BE2C (cell line): ENCODE measurements at places on chromosomes 12 and 14.
A peak's percentile ranks its signal among the peaks of the same experiment; 100 is the strongest.

- no peak for DNase-seq
Measured at GRCh38 chr12:11136075-11136474, 1.6 kb upstream of the TAS2R30 start.

- no peak for DNase-seq
Measured at GRCh38 chr12:105357162-105357691, 26.7 kb downstream of the C12orf75 start.

- DNase-seq, result no peak
Measured at GRCh38 chr12:24991209-24992049, 42.5 kb upstream of the BCAT1 start.

DNA sequence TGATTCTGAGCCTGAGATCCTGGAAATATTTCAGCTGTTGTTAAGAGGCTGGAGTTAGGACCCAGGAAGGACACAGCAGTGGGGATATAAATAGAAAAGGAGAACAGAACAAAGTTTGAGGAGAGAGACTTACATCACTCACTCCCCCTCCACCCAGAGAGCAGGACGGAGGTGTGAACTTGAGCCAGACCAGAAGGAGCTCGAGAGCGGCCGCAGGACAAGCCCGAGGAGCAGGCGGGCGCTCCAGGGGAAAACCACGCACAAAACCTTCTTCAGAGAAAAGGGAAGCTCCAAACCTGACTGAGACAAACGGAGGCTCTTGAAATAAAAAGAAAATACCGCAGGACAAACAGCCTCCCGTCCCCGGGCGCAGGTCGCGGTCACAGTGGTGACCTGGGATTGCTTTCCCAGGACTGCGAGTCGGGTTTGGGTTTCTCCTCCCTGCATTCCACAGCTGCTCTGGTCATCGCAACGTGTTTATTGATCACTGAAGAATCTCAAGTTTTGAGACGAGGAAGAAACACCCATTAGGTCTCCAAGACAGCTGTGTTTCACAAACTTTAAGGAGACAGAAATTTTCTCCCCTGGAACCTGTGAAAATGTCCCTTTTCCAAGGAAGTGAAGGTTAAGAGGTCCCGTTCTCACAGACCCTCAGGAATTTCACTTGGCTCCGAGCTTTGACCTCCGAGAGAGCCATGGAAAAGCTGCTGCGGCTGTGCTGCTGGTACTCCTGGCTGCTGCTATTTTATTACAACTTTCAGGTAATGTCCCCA, at the start of gene ADGRD1:
Gene ADGRD1, plus strand, starts transcription at position 137 of the 773 bp plus-strand sequence. Its CDS starts 559 bp downstream, at position 696.
- no peak for DNase-seq

DNA sequence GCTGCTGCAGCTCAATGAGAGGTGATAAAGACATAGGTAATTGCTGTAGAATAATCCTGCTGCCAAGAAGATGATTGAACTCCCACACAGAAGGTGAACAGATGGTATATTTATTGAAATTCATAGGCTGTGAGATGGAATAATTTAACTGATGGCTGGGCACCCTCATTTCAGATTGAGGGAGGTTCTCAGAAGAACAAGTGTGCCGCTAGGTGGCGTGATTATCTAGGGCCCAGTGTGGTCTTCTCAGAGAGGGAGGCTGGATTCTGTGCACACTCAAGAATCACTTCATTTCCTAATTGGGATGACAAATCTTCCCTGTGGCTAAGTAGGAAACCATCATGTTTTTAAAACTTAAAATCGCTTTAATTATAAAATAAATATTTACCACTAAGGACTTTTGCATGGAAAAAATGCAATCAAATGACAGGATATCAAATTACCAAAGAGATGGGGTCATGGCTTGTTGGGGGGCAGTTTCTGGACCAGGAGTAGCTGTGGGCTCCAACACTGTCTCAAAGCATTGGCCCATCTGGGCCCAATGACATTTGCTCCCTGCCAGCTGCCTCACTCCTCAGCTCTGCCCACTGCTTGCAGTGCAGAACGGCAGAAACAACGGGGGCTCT, 132.3 kb downstream of the SNAPC1 start:
- peak; percentile 79 for DNase-seq

DNA sequence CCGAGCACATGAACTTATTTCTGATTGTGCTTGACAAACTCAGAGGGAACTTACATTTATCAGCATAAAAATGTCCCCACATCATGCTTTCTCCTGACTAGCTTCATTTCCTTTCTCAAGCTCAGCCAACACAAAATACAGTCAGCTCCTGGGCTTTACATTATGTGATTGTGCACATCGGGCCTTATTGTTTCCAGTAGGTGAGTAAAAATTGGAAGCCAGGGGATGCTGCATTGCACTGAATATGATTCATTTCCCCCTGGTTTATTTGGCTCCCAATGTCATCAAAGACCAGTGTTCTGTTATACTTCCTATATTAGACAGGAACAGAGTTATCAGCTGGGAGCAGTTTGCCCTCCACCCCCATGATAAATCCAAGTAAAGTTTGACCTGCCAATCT, 521.8 kb downstream of the RMST start:
- DNase-seq, result no peak

DNA sequence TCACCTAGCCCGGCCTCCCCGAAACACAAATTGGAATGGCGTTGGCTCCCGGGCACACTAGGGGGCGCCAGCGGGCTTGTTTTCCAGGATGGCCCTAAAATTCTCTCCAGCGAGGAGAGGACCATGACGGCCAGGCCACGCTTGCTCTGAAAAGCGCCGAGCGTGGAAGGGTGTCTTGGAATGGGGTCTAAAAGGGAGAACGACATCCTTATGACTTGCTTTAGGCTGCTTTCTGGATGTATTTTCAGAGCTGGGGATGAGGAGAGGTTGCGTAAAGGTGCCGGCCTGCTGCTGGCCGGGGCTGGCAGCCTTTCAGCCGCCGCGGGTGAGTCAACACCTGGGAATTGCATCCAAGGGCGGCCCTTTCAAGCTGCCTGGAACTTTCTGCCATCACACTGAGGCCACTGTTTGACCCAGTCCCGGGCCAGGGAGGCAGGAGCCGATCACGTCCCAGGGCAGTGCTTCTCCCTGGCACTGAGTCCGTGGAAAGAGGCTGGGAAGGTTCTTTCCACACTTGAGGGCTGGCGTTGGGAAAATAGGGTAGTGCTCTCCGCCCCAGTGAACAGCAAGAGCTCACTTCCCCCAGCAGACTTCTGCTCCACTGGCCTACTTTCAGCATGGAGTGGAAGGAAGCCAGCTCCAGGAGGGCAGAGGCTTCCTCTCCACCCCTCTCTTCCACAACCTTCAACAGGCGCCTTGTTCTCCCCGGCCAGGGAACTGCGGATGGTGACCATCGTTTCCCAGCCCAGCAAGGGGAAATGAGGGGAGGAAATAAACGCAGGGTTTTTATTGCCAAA, 216.2 kb downstream of the TTC8 start:
- DNase-seq, result peak; percentile 92

DNA sequence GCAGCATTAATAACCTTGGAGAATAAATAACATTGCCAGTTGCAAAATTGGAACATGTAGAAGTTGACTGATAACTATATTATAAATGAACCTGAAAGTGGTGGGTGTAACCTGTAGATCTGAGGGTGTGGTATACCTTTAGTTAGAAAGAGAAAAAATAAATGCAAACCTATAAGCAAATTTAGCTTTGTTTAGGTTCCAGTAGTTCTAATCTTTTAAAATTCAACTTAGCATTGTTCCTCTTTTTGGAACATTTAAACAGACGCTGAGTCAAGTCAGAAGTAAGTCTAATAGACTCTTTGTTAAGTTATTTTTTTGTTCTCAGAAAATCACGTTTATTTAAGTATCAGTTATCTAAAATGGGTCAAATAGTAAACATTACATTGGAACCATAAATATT, 120.0 kb downstream of the DNAI7 start:
- DNase-seq, result no peak

GRCh38 chr12:92297932-92298696, 152.5 kb upstream of the BTG1 start:
- DNase-seq, result no peak

DNA sequence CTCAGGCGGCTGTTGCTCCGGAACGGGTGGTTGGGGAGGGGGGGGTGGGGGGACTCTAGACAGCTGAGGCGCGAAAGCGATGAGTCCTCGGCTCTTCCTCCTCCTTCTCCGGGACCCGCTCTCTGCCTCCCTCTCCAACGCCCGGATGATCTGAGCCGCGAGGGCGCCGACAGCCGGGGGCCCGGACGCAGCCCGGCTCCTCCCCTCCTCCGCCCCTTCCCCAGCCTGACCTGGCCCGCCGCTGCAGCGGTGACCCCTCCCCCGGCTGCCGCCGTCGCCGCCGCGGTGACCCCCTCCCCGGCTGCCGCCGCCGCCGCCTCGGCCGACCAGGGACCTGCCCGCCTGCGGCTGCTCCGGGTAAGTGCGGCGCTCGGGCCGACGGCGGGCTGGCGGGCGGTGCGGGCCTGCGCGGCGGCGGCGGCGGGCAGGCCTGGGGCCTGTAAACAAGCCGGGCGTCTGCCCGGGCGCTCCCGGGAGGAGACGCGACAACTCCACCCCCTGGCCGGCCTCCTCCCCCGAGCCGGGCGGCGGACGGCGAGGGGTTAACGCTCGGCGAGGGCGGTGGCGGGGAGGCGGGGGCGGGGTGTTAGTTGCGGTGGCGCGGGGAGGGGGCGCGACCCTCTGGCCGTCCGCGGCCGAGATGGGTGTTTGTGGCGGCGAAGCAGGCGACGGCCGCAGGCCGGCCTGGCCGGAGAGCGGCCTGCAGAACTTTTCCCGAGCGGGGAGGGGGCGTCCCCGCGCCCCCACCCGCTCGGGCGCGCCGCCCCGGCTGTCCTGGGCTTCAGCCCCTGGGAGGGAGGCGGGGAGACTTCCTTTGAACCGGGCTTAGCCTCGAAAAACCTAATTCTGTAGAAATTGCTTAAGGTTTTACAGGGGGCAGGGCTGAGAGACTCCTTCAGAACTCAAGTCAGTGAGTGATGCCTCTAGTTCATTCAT, 568 bp downstream of the PPM1A start:
- peak; percentile 86 for DNase-seq

DNA sequence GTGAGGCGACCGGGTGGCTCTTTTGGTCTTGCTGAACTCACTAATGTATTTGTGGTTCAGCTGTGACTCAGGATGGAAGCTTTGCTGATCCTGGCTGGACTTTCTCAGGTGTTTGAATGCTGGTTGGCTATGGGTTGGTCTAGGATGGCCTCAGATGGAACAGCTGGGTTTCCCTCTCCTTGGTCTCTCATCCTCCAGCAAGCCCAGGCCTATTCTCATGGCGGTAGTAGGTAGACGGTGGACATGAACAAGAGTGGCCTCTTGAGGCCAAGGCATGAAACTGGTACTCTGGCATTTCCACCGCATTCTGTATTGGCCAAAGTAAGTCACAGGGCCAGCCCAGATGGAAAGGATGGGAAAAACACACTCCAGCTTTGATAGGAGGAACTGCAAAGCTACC, 11.8 kb upstream of the POLR3B start:
- DNase-seq, result peak; percentile 41

- no peak for DNase-seq
Measured at GRCh38 chr12:26807292-26807691, 25.7 kb downstream of the ITPR2 start.

GRCh38 chr12:62817556-62818271, 117.2 kb downstream of the PPM1H start:
- no peak for DNase-seq

- no peak for DNase-seq
Measured at GRCh38 chr14:52494444-52494843, 57.9 kb downstream of the TXNDC16 start.

- peak; percentile 71 for DNase-seq
Measured at GRCh38 chr12:55736780-55737580, 5.9 kb upstream of the GDF11 start.

GRCh38 chr12:51921017-51921725, 13.9 kb downstream of the ACVRL1 start:
- peak; percentile 50 for DNase-seq

DNA sequence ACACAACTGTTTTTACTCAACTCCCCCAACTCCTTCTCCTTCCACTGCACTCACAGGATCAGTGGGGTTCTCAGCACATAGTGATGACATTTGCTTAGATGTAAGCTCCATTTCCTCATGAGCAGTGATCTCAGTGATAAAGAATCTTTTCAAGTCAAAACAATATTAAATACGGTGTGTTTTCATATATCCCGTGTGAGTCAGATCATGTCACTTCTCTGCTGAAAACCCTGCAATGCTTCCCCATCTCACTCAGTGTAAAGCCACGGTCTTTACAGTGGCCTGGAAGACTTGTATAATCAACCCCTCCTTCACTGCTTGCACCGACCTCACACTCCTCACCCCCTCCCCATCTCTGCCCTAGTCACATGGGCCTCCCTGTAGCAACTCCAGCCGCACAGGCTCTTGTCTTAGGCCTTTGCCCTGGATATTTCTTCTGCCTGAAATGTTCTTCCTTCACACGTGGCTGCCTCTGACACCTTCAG, 149.7 kb upstream of the ARHGAP5 start:
- no peak for DNase-seq

GRCh38 chr12:72053604-72054003, 115.0 kb downstream of the TPH2 start:
- no peak for DNase-seq

DNA sequence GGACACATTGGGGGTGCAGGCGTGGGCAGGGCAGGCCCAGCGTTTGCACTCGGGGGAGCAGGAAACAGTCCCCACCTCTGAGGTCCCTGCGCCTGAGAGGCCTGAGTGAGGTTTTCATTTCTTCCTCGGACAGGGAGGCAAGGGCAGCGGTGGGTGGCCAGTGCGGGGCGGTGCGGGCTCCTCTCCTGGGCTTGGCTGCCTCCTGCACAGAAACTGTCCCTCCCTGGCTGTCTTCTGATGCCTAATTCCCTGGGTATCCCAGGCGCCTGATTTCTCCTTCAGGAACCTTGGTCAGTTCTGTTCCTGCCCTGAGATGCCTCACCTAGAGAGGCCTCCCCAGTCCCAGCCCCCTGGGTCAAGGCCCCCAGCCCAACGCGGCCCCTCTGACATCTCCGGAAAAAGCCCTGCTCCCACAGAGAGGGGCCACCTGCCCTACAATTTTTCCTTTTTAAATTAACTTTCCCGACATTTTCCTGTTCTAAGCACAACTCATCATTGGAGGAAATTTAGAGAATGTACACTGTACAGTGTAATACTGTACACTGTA, 260.3 kb downstream of the ADGRD1 start:
- no peak for DNase-seq

DNA sequence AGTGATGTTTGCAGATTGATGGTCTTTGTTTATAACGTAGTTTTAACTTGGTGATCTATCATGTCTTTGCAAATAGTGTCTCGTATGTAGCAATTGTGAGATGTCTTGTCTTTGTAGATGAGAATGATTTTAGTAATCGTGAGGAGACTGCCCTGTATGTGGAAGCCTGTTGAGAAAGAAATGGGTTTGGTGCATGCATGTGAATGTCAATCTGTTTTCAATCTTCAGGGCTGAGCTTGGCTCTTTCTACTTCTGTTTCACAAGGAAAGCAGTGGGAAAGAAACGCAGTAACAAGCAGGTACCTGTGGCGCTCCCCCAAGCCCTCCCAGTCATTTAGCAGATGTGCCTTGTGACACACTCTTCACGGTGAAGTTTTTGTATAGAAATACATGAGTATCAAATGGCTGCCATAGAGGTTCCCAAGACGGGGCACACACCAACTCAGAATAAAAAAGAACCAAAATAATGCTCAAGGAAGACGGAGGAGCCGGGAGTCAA, 342.8 kb upstream of the DDHD1 start:
- DNase-seq, result no peak

- no peak for DNase-seq
Measured at GRCh38 chr12:68468036-68468435, 135.9 kb upstream of the MDM1 start.

GRCh38 chr12:50932787-50933280, 19.5 kb upstream of the HIGD1C start:
- no peak for DNase-seq

- no peak for DNase-seq
Measured at GRCh38 chr12:6840761-6841515, at the start of gene GNB3. TSS of gene GNB3 (plus strand) at chr12:6840925. CDS start at chr12:6841288, 363 bp downstream.
